CD4-positive, alpha-beta T cell (primary cell): ENCODE measurements at places on chromosomes 2 and 18.

DNA sequence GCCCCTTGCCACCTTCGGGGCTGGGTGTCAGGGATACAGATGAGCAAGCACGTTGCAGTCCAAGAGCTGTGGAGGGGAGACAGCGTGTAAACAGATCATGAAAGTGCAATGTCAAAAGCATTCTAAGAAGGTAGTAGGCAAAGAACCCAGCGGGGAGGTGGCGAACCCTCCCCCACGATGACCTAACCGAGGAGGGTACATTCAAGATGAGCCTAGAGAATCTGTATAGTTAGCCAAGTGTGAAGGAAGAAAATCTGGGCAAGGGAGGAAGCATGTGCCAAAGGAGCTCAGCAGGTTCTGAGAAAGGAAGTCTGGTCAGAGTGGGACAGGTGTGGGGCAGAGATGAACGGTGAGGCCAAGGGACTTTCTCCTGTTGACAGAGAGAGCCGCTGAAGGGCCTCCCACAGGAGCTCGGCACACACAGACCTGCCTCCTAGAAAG is 106.9 kb downstream of the SP3 start:
- DNase-seq, result no peak
- no peaks in the 10 kb centered on the region for H3K36me3 ChIP-seq
- H3K27ac ChIP-seq, result no peak overlapping the region
- no peak overlapping the region for H3K4me3 ChIP-seq
- H3K4me1 ChIP-seq, result no peaks in the 10 kb centered on the region
- H3K27me3 ChIP-seq, result no peaks in the 10 kb centered on the region

GRCh38 chr2:200966770-200967169 is 3.3 kb upstream of the ORC2 start:
- H3K4me3 ChIP-seq, result no peak overlapping the region
- H3K27me3 ChIP-seq, result no peaks in the 10 kb centered on the region
- H3K4me1 ChIP-seq, result peaks cover 13% of the 10 kb centered on the region
- DNase-seq, result no peak

GRCh38 chr18:76368976-76369375 is 126.1 kb downstream of the ZNF516 start:
- H3K4me1 ChIP-seq, result peaks cover 6% of the 10 kb centered on the region
- H3K36me3 ChIP-seq, result peaks cover 2% of the 10 kb centered on the region
- H3K27ac ChIP-seq, result no peak overlapping the region
- no peak overlapping the region for H3K4me3 ChIP-seq

GRCh38 chr2:207468488-207468887 is 61.3 kb upstream of the CREB1 start:
- H3K27ac ChIP-seq, result no peak overlapping the region
- H3K4me1 ChIP-seq, result peaks cover 5% of the 10 kb centered on the region
- no peak for DNase-seq
- no peaks in the 10 kb centered on the region for H3K27me3 ChIP-seq
- no peak overlapping the region for H3K4me3 ChIP-seq

DNA sequence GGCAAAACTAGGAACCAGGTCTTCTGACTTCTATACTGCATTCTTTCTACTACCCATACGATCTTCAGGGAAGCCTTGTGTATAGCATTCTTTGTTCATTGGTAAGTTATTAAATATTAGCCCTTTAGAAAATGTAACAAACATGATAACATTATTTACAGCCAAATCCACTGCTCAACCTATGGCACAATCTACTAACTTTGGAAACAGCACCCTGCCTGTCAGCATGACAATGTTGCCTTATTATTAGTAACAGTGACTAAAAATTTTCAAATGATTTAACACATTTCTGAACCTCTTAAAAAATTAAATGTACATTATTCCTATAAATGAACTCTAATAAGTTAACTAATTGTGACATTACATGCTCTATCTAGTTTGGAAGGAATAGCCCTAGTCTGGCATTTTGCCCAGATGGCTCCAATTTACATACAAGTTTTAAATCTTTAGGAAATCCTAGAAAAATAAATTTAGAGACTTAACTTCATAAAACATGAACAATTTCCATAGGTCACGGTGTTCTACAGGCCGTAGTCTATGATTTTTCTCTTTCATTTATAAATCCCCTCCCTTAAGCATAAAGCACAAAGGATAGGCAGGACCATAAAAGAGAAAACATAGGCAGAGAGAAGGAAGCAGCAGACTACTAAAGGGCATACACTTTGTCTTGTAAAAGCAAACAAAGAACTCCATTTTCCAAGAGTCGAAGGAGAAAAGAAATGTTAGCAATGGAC is 33.7 kb downstream of the YES1 start:
- H3K27me3 ChIP-seq, result no peaks in the 10 kb centered on the region
- DNase-seq, result no peak
- H3K36me3 ChIP-seq, result no peaks in the 10 kb centered on the region
- no peak overlapping the region for H3K4me3 ChIP-seq
- H3K27ac ChIP-seq, result no peak overlapping the region

DNA sequence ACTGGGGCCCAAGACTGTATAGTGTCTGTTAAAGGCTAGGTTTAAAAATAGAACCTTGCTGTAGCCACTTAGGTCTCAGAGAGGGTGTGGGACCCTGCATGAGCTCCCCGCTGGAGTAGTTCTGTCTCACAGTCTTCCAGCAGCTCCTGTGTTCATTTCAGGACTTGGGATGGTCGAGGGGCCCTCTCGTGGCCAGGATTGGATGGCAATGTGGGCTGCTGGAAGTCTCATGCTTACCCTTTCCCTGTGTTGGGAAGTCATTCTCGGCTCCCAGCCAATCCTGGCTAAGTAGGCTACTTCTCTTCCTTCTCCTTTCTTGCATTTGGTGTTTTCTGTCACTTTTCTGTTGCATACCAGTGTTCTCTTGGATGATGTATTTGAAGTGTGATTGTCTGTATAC is 284.0 kb upstream of the GCFC2 start:
- H3K4me3 ChIP-seq, result no peak overlapping the region
- no peak overlapping the region for H3K27ac ChIP-seq
- H3K4me1 ChIP-seq, result no peaks in the 10 kb centered on the region
- no peaks in the 10 kb centered on the region for H3K27me3 ChIP-seq
- DNase-seq, result no peak
- no peaks in the 10 kb centered on the region for H3K36me3 ChIP-seq
